Suppressor macrophage treated with lipopolysaccharide for 4 hours (primary cell): ENCODE measurements at places on chromosomes 5 and 9.
A peak's percentile ranks its signal among the peaks of the same experiment; 100 is the strongest.

DNA sequence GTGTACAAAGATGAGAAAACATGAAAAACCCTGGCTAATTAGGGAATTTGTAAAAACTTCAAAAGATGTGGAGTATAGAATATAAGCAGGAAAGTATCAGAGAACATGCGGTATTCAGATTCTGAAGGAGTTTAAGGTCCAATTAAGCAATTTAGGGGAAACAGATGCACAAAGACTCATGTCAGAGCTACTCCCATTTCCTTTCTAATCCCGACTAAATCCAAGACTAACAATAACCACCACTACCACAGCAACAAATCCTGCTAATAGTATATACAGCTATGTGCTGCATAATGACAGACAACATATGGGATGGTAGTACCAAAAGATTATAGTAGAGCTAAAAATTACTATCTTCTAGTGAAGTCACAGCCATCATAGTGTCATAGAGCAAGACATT lies 102.1 kb downstream of the LURAP1L start:
- no peak for DNase-seq

- no peak for DNase-seq
Measured at GRCh38 chr5:39440192-39440957, 15.6 kb upstream of the DAB2 start.

DNA sequence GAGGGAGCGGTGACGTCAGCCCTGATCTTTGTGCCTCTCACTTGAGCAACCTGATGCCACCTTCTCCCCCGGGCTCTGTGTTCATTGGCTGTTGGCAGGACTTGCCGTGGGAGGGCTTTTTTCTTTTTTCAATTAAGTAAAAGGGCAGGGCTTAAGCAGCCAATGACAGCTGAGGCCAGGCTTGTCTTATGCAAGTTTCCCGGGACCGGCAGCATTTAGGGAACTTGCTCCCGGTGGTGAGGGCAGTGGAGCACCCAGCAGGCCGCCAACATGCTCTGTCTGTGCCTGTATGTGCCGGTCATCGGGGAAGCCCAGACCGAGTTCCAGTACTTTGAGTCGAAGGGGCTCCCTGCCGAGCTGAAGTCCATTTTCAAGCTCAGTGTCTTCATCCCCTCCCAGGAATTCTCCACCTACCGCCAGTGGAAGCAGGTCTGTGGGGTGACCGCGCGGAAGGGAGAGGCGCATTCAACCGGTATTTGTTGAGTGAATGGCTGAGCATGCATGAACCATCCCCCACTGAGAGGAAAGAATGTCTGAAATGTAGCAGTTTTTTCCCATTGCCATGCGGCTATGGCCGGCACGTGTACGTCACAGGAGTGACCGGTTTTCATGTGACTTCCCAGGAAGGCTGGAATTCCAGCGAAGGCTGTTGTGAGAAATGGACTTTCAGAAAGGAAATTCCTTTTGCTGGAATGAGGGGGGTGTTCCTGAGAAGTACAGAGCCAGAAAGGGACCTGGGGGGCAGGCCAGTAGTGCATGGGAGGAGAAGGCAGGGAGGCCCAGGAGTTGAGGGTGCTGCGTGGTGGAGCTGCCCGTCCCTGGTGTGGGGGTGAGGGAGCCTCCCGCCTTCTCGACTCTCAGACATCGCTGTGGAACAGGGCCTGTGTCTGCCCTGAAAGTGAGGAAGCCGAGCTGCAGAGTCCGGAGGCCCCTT lies 29.0 kb downstream of the PTGES2 start:
- peak; percentile 97 for DNase-seq

DNA sequence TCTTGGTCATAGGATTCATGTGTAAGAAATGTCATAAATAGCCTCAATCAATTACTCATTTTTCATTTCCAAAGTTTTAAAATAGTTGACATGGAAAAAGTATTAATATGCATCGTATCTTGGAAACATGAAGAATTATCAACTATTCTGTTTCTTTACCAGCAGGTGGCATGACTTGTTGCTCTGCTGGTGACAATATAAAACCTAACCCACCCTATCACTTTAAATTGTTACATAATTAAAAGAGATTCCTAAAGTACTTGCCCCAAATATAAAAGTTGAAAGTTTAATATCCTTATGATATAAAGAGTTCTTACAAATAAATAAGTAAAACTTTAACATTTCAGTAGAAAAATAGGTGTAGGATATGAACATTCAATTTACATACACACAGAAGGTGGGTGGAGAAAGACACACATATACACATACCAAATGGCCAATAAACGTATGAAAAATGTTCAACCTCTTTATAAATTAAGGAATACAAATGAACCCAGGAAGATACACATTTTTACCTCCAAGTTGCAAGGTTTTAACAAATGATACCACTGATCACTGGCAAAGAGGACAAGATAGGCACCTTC lies 30.6 kb downstream of the MAP1B start:
- peak; percentile 18 for DNase-seq

- no peak for DNase-seq
Measured at GRCh38 chr5:4044881-4045280, 449.2 kb downstream of the IRX1 start.

DNA sequence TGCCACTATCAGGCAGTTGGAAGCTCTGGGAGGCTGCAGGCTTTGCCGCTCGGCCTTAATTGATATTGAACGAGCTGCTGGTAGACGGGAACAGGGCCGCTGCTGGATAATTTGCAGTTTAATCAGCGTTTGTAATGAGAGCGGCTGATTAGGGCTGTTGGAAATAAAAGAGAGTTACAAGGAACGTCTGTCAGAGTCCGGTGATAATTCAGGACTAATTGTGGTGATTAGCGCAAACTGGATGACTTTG lies 68.2 kb upstream of the TBCA start:
- DNase-seq: no peak
